ENCODE measurements at places on chromosomes 2 and 18.

- DNase-seq = no peak
Observed at GRCh38 chr2:231726276-231726675, 18.0 kb downstream of the PTMA start.

DNA sequence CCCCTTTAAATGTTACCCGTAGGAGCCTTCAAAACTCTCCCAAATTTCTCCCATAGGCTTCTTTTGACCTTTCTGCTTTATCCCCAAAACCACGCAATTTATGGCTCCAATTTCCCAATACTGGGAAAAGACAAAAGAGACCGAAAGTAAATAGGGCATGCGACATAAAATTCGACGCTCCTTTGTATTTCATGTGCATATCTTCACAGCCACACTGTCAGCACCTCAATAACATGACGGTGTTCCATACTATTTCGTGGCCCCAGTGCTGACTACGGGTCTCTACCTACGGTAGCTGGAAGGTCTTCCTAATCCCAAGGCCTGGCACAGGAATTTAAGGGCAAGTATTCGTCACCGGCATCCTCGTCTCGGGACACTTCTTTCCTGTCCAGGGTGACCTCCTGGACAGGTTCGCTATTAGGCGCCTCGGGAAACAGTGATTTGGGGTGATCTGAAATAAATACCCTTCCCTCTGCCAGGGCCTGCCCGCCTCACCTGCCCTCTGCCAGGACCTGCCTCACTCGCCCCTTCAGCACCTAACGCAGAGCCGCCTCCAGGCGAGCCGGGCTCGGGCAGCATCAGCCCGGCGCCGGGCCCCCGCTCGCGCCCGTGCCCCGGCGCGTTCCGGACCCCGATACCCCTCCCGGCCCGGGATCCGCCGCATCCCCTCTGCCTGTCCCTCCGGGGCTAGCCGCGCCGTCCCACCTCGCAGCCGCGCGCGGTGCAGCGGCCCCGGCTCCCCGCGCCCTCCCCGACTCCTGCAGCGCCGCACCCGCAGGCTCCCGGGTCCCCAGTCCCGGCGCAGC, 680 bp downstream of the DTNB start:
- DNase-seq = no peak

- no peak for DNase-seq
Observed at GRCh38 chr2:149715005-149715592, 127.5 kb upstream of the MMADHC start.

DNA sequence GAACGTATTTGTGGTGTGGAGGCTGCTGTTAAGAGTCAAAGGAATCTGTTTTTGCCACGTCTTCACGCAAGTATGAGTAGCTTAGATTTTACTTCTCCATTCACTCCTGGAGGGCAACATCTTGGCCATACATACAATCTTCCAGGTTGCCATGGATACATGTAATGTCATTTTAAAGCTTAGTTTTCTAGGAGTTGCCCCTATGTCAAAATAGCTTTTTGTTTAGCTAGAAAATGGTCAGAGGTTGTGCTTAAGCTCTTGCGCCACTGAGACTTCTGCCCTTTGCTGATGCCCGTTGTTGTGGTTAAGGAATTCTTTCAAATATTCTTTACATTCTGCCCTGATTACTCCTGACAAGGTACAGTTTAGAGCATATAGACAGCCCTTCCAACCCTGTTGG, 245.4 kb upstream of the TFPI start:
- DNase-seq = no peak

DNA sequence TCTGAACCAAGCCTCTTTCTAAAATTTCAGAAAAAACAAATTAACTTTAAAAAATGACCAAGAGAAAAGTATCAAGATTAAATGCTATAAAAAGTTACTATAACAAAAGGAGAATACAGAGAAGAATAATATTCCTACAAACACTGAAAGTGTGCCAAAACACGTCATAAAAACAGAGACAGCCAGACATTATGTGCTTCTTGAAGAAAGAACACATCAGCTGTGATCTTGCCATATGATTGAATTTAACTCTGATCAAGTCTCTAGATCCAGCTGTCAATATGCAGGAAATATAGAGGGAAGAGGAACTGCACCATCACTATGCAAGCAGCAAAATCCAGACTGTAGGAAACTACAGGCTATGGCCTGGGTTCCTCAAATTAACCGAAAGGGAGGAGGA, 33.7 kb upstream of the COL5A2 start:
- no peak for DNase-seq

DNA sequence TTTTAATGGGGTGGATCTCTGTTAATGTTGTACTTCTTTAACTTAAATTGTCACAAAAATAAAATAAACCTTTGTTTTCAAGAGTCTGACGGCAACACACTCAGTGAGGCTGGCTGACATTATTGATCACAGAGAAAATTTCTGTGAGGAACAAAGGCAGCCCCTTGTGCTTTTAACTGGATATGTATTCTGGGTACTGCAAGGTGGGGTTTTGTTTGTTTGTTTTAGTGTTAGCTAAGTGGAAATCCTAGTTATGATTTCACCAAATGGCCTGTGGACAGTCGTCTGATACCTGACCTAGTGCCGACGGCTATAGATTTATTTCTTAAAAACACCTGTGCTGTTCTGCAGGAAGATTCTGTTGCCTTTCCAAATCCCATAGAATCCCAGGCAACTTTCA, 1329.5 kb upstream of the ZEB2 start:
- DNase-seq = no peak

GRCh38 chr18:47118981-47119380, 31.3 kb downstream of the HDHD2 start:
- no peak for DNase-seq

DNA sequence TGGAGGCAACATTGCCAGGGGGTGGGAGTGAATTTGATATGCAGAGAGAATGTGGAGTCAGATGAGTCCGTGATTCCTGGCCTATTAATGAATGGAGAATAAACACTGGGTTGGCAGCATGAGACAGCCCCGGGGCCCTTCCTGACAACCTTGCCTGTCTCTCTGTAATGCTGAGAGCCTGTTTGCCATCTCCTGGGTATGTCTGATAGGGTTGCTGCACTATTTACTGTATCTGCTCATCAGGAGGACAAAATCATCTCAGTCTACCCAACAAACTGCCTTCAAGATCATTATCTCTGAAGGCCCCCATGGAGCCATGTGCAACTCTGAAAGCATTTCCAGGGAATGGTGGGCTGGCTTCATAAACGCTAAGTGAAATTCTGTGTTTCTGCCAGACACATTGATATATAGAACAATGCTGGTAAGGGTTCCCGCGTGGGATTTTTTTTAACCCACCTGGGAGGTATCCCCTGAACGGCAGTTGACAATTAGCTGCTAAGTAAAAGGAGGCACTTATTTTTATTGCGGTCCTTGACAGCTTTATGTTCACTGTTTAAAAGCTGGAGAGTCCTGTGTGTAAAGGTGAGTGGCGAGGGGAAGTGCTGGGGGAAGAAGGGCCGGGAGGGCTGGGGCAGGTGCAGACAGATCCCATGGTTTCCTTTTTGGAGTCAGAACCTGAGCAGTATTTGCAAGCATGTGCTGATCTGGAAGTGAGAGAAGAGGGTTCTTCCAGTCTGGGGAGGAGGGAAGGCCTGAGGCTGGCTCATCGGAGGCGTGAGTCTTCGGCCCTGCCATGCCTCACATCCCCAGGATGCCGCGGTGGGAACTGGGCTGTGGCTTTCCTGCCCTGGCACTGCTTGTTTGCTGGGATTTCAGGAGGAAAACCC, 64.8 kb downstream of the ARHGAP25 start:
- peak; percentile 79 for DNase-seq

DNA sequence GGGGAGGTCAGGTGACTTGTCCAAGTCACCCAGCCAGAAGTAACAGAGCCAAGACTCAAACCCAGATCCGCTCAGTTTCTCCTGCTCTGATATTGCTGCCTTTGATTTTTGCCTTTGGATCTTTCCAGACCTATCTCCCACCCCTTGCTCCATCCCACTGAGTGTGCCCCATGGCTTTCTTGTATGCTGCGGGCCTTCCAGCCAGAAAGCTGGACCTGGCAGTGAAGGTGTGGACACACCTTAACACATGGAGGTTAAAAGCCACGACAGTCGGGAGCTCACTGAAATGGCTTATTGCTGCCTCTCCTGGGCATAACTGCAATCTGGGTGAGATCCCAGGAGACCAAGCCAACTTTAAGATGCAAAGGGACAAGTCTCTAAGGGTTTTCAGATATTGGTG, 86.7 kb downstream of the LONRF2 start:
- DNase-seq = no peak

DNA sequence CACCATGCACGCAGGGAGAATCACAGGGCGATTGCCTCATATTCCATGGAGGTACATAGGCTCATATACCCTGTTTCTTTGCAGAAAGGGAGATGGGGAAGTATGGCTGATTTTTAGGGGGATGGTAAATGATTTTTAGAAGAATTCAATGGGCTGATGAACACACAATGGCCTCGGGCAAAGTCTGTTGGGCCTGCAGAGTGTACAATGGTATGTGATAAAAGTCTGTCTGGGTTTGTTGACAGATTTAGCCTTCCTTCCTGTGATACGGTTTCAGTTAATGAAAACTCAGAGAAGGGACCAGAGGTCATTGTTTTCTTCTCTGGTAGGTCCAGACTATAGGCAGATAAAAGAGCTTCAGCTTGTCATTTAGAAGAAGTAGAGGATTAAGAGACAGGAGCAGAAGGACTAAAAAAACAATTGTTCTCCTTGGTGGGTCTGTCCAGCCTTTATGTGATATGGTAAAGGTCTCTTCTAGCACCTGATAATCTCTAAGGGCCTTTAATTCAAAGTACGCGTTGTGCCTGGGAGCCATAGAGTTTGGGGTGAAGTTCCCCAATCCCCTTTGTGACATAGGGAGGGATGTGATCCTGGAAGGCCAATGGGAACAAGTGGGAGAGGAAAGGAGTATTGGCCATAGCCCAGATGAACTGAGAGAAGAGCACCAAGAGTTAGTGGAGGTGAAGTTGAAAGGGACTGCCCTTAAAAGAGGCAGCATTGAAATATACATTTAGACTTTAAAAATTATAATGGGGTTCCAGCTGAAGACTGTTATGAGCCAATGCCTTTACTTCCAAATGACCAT, 107.5 kb upstream of the SERPINE2 start:
- no peak for DNase-seq

DNA sequence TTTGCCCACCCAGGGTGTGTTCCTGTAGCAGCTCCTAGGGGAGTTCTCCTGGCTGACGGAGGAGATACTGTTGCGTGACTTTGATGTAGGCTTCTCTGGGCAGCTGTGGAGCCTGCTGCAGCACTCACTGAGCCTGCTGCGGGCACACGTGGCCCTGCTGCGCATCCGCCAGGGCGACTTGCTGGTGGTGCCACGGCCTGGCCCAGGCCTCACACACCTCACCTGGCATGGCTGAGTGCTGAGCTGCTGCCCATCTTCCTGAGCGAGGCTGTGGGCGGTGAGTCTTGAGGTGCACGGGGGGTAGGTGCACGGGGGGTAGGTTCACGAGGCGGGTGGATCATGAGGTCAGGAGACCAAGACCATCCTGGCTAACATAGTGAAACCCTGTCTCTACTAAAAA, 191.7 kb downstream of the ANKRD36C start:
- no peak for DNase-seq

DNA sequence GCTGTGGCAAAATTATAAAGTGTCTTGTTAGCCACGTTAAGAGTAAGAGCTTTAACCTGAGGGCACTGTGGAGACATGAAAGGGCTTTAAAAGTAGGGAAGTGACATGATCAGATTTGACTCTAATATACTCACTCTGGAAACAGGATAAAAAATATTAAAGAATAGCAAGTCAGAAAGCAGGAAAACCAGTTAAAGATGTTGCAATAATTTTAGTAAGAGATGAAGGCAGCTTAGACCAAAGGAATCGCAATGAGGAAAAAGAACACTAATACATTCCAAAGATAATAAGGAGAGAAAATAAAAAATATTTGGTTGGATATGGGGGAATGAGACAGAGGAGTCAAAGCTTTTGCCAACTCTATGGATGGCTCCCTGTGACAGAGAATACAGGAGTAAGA, 183.8 kb downstream of the DYM start:
- no peak for DNase-seq

- no peak for DNase-seq
Observed at GRCh38 chr18:27787547-27787946, 389.4 kb downstream of the CDH2 start.

Data from epithelial cell of prostate (primary cell).